Pulmonary artery endothelial cell (primary cell): ENCODE measurements at places on chromosomes 2 and 18. TPM values are rescaled to one million over a fixed set of nuclear protein-coding genes. Genes with fewer than 3 reads are reported as not detected.

The APLF gene
- total RNA-seq = 4.2 and 4.8 TPM in 2 replicates

The CNTNAP5 gene
- not detected in 2 replicates for total RNA-seq

The KCNF1 gene
- total RNA-seq = 0.04 and 0.20 TPM in 2 replicates

The FAM117B gene
- total RNA-seq = 1.8 and 1.9 TPM in 2 replicates

The AKAIN1 gene
- not detected in 2 replicates for total RNA-seq

The ALPP gene
- total RNA-seq = not detected in 2 replicates

The CCDC142 gene
- total RNA-seq = 14.4 and 21.1 TPM in 2 replicates

The PPP1R7 gene
- 45.9 and 59.5 TPM in 2 replicates for total RNA-seq

The SH3BP4 gene
- 47.7 and 56.5 TPM in 2 replicates for total RNA-seq

The KLHL41 gene
- total RNA-seq = 0.13 and 0.28 TPM in 2 replicates

The SCN3A gene
- under 0.01 TPM in 1 of 2 replicates, not detected in the other for total RNA-seq

The EMILIN1 gene
- 13.8 and 21.6 TPM in 2 replicates for total RNA-seq

The SETBP1 gene
- 3.7 and 4.0 TPM in 2 replicates for total RNA-seq

The SERPINB3 gene
- total RNA-seq = not detected in 2 replicates

The LOXHD1 gene
- total RNA-seq = not detected in 2 replicates

The TBR1 gene
- total RNA-seq = 0.04 and 0.07 TPM in 2 replicates

The NXPH2 gene
- not detected in 2 replicates for total RNA-seq

The ATG16L1 gene
- 48.3 and 51.5 TPM in 2 replicates for total RNA-seq

The MAP3K20 gene
- total RNA-seq = 31.7 and 41.2 TPM in 2 replicates

The LRRC30 gene
- not detected in 2 replicates for total RNA-seq

The HK2 gene
- total RNA-seq = 19.8 and 23.9 TPM in 2 replicates

The ST6GAL2 gene
- total RNA-seq = not detected in 2 replicates

The LRATD1 gene
- 0.04 and 0.07 TPM in 2 replicates for total RNA-seq

The AGXT gene
- total RNA-seq = not detected in 2 replicates

The NPHP1 gene
- total RNA-seq = 2.7 and 4.8 TPM in 2 replicates

The SPC25 gene
- total RNA-seq = 4.4 and 9.0 TPM in 2 replicates

The NFATC1 gene
- total RNA-seq = 4.5 and 6.4 TPM in 2 replicates

The PROM2 gene
- total RNA-seq = 0.07 and 0.14 TPM in 2 replicates

The ACMSD gene
- not detected in 2 replicates for total RNA-seq

The C2orf72 gene
- total RNA-seq = not detected in 2 replicates

The MOCOS gene
- 0.79 and 1.3 TPM in 2 replicates for total RNA-seq

The ALK gene
- not detected in 2 replicates for total RNA-seq

The TMEM247 gene
- total RNA-seq = not detected in 2 replicates

The RTP5 gene
- not detected in 2 replicates for total RNA-seq

The SALL3 gene
- total RNA-seq = 0.20 and 1.1 TPM in 2 replicates

The FOXI3 gene
- total RNA-seq = not detected in 2 replicates

The TWIST2 gene
- total RNA-seq = 5.4 and 13.2 TPM in 2 replicates

The TTC21B gene
- 18.2 and 24.2 TPM in 2 replicates for total RNA-seq
